ENCODE measurements at places on chromosomes 4 and X.

- no peak for DNase-seq
Observed at GRCh38 chr4:63632858-63633257, 776.4 kb downstream of the TECRL start.

DNA sequence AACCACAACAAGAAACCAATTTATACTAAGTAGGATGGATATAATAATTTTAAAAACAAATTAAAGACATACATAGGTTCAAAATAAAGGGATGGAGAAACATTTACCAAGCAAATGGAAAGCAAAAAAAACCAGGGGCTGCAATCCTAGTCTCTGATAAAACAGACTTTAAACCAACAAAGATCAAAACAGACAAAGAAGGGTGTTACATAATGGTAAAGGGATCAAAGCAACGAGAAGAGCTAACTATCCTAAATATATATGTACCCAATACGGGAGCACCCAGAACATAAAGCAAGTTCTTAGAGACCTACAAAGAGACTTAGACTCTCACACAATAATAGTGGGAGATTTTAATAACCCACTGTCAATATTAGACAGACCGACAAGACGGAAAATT lies 66.6 kb downstream of the ATRX start:
- DNase-seq: no peak

DNA sequence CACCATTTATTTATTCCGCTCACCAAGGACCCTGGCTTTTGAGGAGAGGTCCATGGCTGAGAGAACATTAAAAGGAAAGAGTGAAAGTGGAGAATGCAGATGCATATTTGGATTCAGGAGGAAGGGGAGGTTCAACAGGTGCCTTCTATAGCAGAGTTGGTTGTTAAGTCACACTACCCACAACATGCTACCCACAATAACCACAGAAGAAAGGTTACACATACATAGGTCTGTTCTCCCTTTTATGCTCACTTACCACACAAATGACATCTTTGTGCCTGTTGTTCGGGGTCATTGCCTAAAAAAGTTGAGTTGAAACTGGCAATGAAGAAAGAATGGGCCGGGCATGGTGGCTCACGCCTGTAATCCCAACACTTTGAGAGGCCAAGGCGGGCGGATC lies 587.4 kb downstream of the RPA4 start:
- DNase-seq: no peak

DNA sequence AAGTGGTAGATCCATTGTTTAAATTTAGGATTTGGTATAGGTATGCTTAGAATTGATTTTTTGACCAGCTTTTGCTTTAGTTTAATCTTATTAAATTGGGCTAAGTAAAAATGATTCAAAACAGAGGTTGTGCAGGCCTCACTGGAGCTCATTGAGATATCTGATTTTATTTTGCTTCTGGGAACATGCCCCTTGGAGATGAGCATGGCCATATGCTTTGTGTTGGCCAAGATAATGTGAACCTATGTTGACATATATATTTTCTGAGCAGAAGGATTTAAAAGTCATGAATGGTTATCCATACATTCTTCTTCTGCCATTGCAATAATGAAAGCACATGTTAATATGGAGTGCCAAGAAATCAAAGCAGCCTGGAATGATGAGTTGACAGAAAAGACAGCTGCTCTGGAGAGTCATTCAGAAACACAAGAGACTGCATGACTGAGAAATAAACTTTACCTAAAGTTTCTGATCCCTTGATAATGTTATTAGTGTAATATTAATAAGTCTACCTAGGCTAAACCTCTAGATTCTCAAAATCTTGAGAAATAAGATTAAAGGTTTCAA lies 489.7 kb upstream of the GNPDA2 start:
- no peak for DNase-seq

GRCh38 chr4:22099896-22100295 lies 151.3 kb upstream of the KCNIP4 start:
- no peak for DNase-seq

DNA sequence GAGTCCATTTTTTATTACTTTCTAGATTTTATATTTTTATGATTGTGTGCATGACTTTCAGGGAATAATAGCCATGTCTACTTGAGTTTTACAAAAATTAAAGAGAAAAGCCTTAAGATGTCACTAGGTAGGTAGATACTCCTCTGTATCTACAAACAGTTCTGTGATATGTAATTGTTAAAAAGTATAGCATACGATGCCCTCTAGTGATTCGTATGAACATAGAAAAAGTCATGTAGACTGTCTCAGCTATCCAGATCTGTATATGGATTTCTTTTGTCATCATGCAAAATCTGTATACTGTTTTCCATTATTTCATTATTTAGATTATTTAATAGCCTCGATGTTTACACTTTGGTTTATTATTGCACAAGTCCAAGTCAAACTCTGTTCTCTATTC lies 856.6 kb downstream of the CENPC start:
- DNase-seq: no peak

DNA sequence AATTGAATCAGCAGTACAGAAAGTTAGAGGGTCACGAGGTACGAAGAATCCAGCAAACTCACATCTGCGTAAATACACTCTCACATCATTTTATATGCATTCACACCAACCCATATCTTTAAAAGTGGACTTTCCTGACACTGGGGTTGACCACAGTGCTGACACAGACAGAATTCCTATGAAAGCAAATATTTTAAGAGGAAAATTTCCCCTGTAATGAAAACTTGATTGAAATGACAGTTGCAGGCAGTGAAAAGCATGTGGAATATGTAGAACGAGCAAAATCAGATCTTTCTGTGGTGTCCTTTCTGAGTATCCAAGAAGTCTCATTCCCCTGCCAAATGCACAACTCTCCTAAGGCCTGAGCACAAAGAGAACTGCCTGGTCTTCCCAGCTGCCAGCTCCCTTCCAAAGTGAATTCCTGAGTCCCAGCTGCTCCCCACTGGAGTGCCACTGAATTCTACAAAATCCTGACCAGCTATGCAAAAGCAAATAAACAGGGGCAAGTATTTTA lies 50.5 kb upstream of the FAM9C start:
- no peak for DNase-seq
